ENCODE measurements at places on chromosomes 3 and 15.

DNA sequence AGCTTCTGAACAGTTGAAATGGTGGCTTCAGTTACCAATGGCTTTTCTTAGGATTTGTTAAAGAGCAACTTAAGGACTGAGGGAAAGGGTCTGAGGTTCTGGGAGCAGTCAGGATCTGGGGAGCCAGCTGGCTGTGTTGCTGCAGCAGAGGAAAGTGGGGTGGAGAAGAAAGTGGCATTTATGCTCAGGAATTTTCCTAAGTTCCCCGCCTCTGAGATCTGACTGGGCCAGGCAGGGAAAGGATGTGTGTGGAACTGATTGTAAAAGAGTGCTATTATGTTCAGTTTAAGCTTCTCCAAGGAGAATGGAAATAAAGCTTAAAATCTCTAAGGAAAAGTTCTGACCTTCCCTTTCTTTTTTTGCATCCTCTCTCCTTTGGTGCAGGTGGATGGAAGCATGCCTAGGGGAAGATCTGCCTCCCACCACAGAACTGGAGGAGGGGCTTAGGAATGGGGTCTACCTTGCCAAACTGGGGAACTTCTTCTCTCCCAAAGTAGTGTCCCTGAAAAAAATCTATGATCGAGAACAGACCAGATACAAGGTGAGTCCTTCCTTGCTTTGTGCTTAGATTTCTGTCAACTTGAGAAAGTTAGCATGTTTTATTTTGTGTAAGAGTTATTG lies 37.8 kb downstream of the IQGAP1 start:
- no peak for DNase-seq

DNA sequence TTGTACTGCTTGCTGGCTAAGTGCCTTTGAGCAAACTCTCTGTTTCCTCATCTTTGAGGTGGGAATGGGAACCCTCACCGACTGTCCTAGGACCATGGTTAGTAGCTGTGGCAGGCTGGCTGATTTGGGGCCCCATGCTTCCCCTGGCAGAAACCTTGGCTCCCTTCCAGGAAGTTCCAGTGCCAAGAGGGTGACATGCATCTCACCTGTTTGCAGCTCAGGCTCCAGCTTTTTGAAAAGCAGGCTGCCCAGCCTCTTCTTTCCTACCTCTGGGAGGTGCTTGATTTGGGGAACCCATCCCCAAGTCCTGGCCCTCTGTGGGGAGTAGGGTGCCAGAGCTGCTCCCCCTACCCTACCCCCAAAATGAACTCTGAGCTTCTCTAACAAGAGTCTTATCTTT lies 50.8 kb downstream of the RAB11A start:
- no peak for DNase-seq

DNA sequence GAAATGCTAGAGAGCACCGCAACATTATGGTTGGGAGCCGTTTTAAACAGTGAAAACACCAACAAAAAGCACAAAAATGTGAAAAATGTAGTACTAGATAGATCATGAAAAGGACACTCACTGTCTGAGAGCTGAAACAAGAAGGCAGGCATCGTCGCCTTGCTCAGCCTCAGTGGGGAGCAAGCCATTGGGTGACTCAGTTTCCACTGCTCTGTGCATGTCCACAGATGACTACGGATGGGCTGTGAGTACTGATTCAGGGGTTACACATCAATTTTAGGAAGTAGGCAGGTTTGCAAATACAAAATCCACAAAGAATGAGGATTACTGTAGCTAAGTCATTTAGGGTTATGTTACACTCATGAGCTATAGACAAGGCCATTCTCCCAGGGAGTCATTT lies 10.8 kb downstream of the NOX5 start:
- DNase-seq: no peak

GRCh38 chr3:11138371-11138770 lies 15.9 kb upstream of the HRH1 start:
- no peak for DNase-seq

GRCh38 chr3:186152889-186153292 lies 44.0 kb upstream of the ETV5 start:
- DNase-seq: peak; percentile 52

DNA sequence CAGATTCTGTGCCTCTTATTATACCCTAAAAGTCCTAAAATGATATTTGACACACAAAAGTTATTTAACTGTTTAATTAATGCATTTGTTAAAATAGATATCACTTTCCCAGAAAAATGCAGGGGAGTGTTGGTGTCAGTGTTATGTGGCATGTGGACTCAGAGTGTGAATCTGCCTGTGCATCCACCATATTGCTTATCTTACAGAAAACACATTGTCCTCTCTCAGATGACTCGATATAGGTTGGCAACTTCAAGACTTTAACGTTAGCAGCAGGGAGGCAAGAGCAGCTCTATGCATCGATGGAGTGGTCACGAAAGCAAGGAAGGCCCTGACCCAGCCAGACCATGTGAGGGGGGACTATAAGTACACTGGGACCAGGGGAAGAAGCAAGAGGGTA lies 165.4 kb upstream of the DCBLD2 start:
- no peak for DNase-seq

GRCh38 chr3:115169808-115170207 lies 22.7 kb upstream of the ZBTB20 start:
- no peak for DNase-seq

DNA sequence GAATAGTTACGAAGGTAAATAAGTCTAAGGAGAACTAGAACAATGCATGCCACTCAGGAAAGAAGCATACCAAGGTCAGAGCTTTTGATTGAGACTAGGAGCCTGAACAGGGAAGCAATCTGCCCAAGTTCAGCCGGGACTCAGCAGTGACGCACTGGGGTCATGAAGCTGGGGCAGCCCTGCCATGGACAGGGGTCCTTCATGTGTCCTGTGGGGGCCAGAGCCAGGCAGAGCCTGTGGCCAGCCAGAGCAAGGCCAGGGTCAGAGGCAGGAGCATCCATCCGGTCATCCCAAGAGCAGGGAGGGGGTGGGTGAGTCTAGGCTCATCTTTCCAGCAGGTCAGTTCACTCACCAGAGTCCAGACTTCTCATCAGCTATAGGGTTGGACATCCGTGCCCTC lies 47.9 kb downstream of the FGD5 start:
- DNase-seq: no peak

DNA sequence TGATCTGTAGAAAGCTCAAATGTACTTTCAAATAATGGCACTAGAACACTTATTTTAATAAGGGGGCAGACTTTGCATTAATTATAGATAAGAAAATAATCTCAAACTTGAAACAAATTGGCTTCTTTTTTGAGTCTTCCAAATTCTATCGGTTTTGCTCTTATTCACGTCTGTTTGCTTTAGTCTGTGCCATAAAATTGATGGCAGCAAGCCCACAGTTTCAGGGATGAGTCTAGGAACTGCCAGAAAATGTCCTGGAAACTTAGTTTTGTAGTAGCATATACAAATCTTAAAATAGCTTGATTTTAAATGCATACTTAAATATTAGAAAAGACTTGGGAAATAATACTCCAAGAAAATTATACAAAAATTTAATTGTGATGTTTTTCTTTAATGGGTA lies 39.7 kb downstream of the BCHE start:
- DNase-seq: no peak

DNA sequence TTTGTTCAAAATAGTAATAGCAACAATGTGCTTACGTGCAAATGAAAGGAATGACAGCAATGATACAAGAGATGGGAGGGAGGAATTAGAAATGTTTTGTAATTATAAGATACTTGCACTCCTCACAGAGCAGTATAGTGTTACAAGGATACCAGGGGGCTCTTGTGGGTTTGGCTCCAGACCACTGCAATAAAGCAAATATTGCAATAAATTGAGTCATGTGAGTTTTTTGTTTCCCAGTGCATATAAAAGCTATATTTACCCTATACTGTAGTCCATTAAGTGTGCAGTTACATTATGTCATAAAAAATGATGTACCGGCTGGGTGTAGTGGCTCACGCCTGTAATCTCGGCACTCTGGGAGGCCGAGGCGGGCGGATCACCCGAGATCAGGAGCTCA lies 864.3 kb downstream of the NSUN3 start:
- DNase-seq: no peak

GRCh38 chr3:98739266-98739665 lies 23.9 kb upstream of the ST3GAL6 start:
- DNase-seq: no peak

- no peak for DNase-seq
Observed at GRCh38 chr15:26771578-26772153, 1.2 kb downstream of the GABRB3 start.

- DNase-seq: no peak
Observed at GRCh38 chr15:30063835-30064546, 18.8 kb upstream of the GOLGA8J start.

DNA sequence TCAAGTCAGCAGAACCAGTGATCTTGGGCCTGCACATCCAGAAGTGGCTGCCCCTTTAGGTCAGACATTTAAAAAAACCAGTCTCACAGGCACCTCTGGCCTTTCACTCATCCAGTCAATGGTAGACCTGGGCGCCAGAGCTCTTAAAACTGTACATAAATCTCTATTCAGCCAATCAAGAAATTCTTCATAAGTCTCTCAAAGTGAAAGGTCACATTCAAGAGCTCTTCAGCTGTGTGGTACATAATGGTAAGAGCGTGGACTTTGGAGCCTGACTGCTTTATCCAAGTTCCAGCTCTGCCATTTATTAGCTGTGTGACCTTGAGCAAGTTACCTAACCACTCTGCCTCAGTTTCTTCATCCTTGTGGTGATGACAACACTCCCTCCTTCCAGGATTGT lies 22.3 kb upstream of the MORF4L1 start:
- DNase-seq: no peak

GRCh38 chr15:101126618-101127505 lies 125.0 kb downstream of the CHSY1 start:
- no peak for DNase-seq

DNA sequence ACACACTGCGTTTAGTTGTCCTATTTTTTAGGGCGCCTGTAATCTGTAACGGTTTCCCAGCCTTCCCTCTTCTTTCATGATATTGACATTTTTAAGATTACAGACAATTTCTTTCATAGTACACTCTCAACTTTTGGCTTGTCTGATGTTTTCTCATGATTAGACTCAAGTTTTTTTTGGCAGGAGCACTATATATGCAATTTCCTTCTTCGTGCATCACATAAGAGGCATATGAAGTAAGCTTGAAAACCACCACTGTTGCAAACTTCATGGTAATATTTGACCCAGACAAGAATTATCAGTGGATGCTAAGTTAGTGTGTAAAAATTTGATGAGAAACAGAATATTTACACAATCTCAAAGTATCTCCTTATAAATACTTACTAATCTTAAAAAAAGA lies 119.2 kb upstream of the CMC1 start:
- DNase-seq: no peak

DNA sequence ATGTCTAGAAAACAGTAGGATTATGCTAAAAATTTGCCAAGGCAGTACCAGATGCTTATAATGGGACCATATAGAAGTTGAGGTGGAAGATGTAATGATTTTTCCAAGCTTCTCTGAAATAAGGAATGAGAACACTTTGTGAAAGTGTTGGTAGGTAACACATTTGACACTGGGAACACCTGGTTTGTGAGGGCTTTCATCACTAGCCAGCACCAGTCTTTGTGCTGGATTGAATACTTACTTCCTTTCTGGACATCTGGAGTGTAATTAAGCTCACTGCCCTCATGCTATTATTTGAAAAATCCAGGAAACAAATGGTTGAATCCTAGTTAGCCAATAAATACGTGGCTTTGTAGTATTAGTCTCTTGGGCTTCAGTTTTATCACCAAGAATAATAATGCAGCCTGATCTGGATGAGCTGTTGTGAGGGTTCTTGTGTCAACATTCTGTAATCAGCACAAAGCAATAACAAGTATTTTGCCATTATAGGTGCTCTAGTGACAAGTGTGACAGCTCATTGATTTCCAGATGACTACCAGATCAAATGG lies 12.9 kb downstream of the CCDC80 start:
- no peak for DNase-seq

GRCh38 chr15:41977757-41978383 lies 5.5 kb upstream of the EHD4 start:
- no peak for DNase-seq

DNA sequence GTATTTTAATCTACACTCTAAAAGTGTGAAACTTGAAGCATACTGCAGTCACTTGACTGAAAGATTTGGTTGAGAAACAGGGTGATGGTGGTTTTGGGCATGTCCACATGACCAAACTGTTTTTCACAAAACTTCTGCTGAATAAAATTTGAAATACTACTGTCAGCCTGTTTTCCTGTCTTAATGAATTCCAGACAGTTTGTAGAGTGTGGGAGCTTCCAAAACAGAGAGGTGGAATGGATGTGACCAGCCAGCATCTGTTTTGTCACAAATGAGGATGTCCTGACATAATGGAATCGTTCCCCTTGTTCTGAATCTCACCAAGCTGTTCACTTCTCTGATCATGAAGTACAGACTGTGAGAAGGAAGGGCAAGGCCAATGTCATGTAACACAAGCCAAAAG lies 11.8 kb downstream of the MITF start:
- no peak for DNase-seq

DNA sequence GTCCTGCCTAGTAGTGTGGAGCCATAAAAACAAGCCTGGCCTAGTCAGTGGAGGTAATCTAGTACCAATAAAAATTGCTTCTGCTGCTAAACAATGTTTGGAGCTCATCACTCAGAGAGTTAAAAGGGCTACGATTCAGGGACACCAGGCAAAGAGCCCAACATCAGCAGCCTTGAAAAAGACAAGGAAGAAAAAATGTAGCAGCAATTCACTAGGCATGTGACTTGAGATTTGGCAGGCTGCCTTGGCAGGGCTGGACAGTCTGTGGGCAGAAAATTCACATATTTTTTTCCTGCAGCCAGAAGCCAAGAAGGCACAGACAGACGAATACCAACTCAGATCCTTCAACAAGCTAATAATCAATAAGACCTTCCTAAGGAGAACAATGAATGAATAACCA lies 47.2 kb downstream of the IGSF11 start:
- no peak for DNase-seq

DNA sequence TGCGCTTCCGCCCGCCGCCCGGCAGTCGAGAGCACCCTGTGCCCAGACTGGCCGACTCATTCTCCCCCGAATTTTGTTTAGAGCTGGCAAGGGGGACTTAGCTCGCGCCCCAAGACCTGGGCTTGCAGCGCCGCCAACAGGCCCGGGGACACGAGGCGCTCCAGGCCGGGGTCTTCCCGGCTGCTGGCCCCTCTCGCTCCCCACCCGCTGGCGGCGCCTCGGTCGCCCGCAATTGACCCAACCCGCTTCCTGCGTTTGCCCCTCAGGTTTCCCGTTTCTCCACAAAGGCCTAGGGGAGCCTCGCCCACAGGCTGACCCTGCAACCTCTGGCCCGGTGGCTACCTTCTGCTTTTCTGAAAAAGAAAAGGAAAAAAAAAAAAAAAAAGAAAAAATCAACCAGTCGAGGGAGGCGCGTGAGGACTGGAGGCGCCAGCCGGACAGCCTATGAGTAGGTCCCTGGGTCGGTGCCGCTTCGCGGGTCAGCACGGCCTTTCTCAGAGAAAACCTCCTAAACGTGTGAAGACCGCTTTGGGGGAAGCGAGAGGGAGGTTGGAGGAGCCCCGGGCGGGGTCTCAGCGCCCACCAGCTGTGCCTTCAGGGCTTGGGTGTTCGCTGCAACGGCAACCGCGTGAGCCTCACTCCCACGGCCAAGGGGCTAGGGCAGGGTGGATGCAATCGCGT lies 7.2 kb downstream of the FOXL2 start:
- no peak for DNase-seq
